ENCODE measurements at places on chromosomes 2 and 18.

DNA sequence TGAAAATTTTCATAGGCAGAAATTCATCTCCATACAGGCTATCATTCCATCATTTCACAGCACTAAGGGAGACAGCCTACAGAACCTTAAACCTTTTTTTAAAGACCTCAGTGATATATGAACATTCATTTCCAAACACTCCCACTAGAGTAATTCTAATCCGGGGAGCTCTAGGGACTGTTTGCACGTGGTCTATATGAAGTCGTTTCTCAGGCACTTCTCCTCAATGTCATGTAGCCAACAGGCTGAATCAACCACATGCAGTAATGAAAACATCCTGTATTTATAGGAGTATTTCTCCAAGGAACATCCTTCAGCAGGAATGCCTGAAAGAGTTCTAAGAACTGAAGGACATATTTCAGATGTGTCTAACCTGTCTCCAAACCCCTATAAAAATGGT is 97.3 kb upstream of the CREB1 start:
- no peak for DNase-seq

DNA sequence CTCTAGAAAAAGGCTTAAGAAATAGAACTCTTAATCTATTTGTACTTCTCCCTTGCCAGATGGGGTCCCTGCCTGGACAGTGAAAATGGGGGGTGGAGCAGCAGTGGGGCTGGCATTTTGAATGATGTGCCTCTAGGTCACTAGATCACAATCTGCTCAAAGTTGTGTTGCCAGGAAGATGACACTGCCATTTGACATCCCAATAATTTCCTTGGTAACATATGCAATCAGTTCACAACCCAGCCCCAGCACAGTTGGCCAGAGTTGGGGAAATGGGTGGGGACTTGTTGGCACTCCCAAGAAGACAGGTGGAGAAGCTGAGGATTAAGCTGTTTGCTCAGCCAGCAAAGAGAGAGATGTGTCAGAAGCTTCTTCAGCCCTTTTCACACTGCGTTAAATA is 558.3 kb upstream of the KLHL29 start:
- no peak for DNase-seq

- DNase-seq: peak; percentile 19
Observed at GRCh38 chr2:8441986-8442385, 239.9 kb upstream of the ID2 start.

DNA sequence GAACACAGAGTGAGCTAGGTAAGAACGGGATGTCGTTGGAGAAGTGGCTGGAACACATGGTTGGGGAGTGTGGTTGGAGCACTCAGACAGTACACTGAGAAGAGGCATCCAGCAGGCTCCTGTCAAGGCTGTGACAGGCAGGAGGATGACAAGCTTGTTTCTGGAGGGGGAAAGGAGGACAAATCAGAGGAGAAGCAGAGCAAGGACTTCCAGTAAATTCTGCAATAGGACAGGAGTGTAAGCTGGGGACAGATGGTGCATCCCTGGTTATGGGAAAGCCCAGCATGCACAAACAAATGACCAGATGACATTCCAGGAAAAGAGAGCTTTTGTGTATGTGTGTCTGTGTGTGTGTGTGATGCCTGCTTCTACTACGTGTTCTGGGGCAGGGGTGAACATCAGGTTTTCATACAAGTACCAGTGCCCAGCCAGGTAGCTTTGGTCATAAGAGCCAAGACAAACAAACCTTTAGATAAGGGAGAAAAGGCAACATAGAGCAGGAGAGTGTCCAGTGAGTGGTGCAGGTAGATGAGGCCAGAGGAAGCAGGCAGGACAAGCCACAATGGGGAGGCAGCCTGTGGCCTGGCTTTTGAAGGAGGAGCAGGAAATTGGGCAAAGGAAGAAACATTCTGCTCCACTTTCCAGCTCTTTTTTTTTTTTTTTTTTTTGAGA is 32.1 kb upstream of the MAPK4 start:
- DNase-seq: no peak

GRCh38 chr2:74334931-74335333 is 8.3 kb downstream of the SLC4A5 start:
- DNase-seq: peak; percentile 73

DNA sequence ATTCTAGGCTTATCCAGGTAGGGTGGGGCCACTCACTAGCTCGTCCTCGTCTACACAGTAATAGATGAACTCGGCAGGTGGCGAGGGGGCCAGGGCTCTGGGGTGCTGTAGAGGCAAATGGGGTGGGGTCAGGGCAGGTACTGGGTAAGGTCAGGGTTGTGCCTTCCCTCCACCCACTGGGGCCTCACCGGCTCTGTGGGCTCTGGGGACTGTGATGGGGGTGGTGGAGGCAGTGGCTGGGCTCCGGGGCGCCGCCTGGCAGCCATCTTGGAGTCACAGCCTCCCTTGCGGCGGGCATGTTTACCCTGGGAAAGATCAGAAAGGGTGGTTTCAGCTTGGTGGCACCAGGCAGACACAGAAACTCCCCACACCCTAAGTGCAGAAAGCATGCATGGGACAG is 6.4 kb downstream of the MBD1 start:
- DNase-seq: no peak

DNA sequence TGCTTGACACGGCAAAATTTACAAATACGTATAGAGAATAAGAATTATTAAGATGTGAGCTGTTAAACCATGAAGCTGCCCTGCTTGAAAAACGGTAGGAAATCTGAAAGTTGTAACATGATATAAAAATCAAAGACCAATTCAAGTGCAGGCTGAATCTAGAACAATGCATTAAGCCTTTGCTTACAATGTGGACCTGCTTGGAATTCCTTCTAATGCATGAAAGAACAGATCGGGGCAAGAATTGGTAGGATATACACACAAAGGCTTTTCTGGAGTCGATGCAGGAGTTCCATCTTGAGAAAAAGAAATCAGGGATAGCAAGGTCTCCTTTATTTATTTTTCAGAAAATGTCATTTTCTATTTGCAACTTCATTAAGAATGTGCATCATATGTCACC is 136.8 kb downstream of the DLGAP1 start:
- no peak for DNase-seq

- no peak for DNase-seq
Observed at GRCh38 chr2:39913648-39914461, 134.8 kb upstream of the THUMPD2 start.

DNA sequence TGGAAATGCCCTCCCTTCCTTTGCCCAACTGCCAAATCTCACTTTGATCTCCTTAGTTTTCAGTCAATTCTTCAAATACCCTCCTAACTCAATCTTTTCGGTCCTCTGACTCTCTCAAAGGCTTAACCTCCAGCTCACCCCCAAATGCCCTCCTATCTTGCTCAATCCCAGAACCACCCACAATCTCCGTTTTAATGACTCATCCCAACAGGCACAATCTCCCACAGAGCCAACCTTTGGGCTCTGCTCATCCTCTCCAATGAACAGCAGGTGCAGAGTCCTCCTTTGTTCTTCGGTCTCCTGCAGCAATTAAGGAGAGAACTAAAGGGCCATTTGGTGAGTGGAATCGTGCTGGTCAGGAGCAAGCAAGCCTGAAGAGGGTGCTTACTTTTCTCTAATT is 366.1 kb upstream of the CRIM1 start:
- no peak for DNase-seq

DNA sequence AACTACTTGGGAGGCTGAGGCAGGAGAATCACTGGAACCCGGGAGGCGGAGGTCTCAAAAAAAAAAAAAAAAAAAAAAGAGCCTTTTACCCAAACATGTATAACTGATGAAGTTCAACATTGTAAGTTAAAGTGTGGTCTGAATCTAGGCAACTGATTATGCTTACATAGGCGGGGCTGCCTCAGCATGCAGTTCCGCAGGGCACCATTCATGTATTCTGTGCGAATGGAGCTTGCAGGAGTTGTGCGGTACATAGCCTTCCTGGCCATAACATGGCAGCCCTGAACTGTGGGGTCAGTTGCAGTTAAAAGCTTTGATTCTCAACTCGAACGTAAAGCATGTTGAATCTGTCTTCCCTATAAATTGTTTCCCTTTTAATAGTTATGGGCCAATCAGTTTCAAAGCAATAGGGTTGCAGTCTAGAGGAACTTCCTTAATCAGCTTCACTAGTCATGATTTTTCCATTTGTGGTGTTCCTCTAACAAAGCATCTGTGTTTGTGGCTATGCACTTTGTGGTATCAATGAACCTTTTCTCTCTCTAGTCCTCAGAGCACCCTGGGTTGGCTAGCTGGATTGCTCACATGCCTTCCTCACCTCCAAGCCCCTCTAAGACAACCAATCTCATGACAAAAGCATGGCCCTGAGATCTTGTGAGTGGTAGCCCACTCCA is 30.6 kb upstream of the CEP68 start:
- no peak for DNase-seq

- no peak for DNase-seq
Observed at GRCh38 chr2:173357346-173357745, 2.7 kb downstream of the CDCA7 start.

DNA sequence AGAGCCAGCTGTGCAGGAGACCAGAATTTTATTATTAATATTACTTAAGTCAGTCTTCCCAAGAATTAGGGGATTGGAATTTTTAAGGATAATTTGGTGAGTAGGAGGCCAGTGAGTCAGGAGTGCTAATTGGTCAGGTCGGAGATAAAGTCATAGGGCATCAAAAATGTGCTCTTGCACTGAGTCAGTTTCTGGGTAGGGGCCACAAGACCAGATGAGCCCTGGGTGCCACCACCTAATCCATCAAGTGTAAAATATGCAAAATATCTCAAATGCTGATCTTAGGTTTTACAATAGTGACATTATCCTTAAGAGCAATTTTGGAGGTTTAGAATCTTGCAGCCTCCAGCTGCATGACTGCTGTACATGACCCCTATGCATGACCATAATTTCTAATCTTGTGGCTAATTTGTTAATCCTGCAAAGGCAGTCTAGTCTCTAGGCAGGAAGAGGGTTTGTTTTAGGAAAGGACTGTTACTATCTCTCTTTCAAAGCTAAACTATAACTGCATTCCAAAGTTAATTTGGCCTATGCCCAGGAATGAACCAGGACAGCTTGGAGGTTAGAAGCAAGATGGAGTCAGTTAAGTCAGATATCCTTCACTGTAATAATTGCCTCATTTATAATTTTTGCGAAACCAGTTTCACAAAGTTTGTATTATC is 215.9 kb downstream of the RNF152 start:
- DNase-seq: no peak

GRCh38 chr2:5697562-5697961 is 5.4 kb downstream of the SOX11 start:
- no peak for DNase-seq

- no peak for DNase-seq
Observed at GRCh38 chr18:72738136-72738535, 129.7 kb downstream of the NETO1 start.

- DNase-seq: no peak
Observed at GRCh38 chr18:79878741-79879378, 72.6 kb downstream of the SLC66A2 start.
